ENCODE measurements at places on chromosomes 16 and 17.

DNA sequence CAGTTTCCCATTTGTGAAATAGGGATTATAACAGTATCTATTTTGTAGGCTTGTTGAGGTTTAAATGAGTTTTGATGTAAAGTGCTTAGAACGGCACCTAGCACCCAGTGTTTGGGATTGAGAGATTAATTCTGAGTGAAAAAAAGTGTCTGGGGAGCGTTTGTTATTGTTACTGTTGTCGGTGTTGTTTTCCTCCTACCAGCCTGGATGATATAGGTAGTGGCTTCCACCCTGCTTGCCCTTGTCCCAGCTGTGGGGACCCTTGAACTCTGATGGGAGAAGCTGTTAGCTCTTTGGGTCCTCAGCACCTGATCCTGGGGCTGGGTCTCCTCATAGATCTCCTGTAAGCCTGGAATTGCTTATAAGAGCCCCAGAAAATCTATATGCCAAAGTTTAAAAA, 4.9 kb downstream of the FMNL1 start:
- no peak for DNase-seq

DNA sequence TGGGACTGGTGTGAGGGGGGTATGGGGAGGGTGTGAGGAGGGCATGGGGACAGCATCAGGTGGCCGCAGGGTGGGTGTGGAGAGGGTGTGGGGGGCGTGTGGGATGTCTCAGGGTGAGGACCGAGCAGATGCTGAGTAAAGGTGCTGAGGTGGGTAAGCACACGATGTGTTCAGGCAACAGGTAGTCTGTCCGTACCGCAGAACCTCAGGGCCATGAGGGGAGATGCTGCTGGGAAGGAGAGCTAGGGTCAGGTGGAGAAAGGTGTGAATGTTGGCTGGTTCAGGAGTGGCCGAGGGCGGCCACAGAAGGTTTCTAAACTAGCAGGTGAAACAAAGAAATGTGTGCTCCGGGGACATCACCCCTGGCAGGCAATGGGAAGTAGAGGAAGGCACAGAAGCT, 80.0 kb upstream of the CDH5 start:
- DNase-seq = no peak

DNA sequence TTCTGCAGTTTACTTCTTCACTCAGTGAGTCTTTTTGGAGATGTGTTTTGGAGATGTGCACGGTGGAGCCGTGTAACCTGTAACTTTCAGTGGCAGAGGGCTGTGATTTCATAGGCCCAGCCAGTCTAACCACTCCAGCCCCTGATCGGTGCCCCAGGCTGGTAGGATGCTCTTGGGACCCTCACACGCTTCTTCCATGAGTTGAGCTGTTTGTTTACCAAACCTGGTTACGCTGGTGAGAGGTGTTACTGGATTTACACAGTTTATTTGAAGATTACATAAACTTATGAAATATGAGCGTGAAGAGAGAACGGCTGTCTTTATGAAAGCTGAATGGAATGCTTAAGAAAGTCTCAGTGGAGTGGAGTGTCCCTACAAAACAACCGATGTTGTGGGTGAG, 96.7 kb downstream of the CMIP start:
- no peak for DNase-seq

DNA sequence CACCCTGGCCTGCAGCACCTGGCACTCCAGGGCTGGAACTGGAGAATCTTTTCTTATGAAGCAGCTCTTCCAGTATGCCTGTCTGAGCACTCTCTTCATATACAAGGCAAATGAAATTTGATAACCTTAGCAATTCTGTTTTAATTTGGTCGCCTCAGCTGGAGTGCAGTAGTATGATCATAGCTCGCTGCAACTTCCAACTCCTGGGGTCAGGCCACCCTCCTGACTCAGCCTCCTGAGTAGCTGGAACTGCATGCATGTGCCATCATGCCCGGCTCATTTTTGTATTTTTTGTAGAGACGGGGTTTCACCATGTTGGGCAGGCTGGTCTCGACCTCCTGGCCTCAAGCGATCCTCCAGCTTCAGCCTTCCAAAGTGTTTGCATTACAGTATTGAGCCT, 140.8 kb upstream of the CHMP6 start:
- DNase-seq = no peak

DNA sequence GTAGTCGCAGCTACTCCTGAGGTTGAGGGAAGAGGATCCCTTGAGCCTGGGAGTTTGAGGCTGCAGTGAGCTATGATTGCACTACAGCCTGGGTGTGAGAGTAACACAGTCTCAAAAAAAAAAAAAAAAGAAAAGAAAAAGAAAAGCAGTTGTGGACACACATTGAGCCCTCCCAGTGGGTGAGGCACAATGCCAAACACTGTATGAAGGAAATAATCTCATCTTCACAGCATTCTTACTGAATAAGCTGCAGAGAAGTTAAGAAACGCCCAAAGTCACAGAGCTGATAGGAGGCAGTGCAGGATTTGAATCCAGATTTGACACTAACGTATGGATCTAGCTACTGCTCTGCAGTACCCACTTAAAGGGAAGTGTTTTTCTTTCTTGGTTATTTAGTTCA, 5.9 kb upstream of the LYZL6 start:
- DNase-seq = no peak

DNA sequence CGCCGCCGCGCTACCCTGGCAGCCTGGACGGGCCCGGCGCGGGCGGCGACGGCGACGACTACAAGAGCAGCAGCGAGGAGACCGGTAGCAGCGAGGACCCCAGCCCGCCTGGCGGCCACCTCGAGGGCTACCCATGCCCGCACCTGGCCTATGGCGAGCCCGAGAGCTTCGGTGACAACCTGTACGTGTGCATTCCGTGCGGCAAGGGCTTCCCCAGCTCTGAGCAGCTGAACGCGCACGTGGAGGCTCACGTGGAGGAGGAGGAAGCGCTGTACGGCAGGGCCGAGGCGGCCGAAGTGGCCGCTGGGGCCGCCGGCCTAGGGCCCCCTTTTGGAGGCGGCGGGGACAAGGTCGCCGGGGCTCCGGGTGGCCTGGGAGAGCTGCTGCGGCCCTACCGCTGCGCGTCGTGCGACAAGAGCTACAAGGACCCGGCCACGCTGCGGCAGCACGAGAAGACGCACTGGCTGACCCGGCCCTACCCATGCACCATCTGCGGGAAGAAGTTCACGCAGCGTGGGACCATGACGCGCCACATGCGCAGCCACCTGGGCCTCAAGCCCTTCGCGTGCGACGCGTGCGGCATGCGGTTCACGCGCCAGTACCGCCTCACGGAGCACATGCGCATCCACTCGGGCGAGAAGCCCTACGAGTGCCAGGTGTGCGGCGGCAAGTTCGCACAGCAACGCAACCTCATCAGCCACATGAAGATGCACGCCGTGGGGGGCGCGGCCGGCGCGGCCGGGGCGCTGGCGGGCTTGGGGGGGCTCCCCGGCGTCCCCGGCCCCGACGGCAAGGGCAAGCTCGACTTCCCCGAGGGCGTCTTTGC, 3.1 kb downstream of the HIC1 start:
- DNase-seq = no peak

- no peak for DNase-seq
Measured at GRCh38 chr17:74592087-74592990, at the start of gene CD300LD. Gene CD300LD, minus strand, starts transcription at chr17:74592283. Its CDS starts 81 bp downstream, at chr17:74592202.

- DNase-seq = no peak
Measured at GRCh38 chr16:80103463-80103862, 437.3 kb upstream of the DYNLRB2 start.

- DNase-seq = no peak
Measured at GRCh38 chr17:74417178-74418045, 14.5 kb upstream of the GPRC5C start.

DNA sequence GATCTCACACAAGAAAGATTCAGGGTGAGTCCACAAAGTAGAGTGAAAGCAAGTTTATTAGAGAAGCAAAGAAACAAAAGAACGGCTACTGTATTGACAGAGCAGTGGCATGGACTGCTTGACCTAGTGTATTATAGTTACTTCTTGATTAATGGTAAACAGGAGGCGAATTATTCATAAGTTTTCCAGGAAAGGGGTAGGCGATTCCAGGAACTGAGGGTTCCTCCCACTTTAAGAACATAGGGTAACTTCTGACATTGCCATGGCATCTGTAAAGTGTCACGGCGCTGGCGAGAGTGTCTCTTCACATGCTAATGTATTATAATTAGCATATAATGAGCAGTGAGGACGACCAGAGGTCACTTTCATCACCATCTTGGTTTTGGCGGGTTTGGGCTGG, 93.2 kb downstream of the CACNG3 start:
- DNase-seq = no peak

DNA sequence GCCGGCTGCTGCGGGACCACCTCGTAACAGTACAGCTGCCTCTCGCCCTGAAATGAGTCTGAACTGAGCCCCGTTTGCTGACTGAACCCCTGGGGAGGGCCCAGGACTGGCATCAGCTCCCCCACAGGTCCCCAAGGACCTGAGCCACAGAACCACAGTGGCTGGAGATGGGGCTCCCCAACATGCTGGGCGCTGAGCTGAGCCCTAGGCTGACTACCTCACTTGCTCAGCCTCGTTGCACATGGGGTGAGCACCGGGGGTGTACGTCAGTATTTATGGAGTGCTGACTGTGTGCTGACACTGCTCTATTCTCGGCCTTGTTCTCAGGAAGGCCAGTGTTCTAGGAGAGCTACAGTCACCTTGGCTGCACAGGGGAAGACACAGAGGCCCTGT, 6.6 kb upstream of the VASN start:
- DNase-seq = no peak

GRCh38 chr16:85389679-85390470, 223.2 kb upstream of the GSE1 start:
- no peak for DNase-seq

DNA sequence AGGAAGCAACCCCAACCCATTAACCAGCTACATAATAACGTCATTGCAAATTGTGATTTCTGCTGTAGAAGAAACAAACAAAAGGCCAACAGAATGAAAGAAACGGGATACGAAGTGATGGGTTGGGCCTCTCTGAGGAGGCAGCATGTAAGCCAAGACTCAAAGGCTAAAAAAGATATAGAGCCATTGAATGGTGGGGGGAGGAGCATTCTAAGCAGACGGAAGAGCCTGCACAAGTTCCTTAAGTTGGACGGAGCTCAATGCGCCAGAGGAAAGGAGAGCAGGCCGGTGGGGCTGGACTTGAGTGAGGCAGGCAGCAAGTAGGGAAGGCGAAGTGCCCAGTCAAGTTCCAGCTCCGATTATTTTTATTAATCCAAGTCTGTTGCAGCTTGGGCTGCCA, 160.3 kb downstream of the SHISA9 start:
- DNase-seq = no peak

DNA sequence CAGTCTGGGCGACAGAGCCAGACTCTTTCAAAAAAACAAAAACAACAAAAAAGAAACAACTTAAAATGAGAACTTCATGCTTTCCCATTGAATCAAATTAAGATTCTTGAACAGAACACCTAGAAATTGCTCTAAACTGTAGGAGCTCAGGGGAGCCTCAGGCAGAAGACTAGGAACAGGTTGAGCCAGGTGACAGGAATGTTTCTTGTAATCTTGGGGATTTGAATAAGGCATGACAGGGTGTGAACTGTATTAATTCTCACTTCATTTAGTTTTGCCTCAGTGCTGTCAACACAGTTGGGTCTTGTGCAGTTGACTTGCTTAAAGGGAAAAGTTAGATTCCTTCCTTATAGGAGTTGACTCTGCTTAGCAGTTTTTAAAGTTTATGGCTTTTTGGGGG, 27.8 kb downstream of the SOCS7 start:
- no peak for DNase-seq

DNA sequence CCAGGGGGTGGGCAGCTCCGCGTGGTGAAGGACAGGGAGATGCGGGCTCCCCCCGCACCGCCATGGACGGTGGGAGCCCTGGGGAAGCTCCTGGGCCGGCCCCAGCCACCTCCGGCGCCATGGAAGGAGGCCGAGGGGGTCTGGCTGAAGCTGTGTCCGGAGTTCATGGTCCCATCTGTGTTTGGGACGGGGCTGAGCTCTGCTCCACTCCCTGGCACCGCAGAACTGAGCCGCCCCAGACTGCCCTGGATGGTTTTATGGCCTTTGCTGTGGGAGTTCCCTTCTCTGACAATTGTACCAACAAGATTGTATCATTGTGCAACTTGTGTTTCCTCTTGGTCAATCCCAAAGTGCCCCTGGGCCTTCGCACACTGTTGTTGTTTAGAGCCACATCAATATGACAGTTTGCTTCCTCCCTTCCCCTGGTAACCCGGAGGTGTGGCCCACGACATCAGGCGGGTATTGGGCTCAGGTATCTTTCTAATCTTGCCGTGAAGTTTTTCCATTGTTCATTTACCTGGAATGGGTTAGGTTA, 942 bp downstream of the KRT23 start:
- DNase-seq = no peak

- DNase-seq = no peak
Measured at GRCh38 chr17:76657505-76658241, 14.1 kb upstream of the ST6GALNAC1 start.

GRCh38 chr17:42288803-42289610, 709 bp downstream of the STAT5A start:
- no peak for DNase-seq

GRCh38 chr17:50505591-50506130, 2.6 kb upstream of the MYCBPAP start:
- DNase-seq = no peak

Data from cerebellar cortex (tissue), 1 donor.